ENCODE measurements at places on chromosomes 2 and 18. TPM values are rescaled to one million over a fixed set of nuclear protein-coding genes. Genes with fewer than 3 reads are reported as not detected.

The GPR55 gene
- total RNA-seq: 4.0 TPM

GRCh38 chr2:43132683-43133301 is 93.6 kb downstream of the ZFP36L2 start:
- no peaks in the 10 kb centered on the region for H3K36me3 ChIP-seq
- H3K27ac ChIP-seq: peak overlapping the region; percentile 94
- H3K27me3 ChIP-seq: no peaks in the 10 kb centered on the region
- no peak overlapping the region for H3K4me3 ChIP-seq
- peak; percentile 62 for DNase-seq

GRCh38 chr18:52716973-52717372 is 377.0 kb downstream of the DCC start:
- no peaks in the 10 kb centered on the region for H3K36me3 ChIP-seq
- H3K4me3 ChIP-seq: no peak overlapping the region
- H3K4me1 ChIP-seq: no peaks in the 10 kb centered on the region
- H3K27ac ChIP-seq: no peak overlapping the region

DNA sequence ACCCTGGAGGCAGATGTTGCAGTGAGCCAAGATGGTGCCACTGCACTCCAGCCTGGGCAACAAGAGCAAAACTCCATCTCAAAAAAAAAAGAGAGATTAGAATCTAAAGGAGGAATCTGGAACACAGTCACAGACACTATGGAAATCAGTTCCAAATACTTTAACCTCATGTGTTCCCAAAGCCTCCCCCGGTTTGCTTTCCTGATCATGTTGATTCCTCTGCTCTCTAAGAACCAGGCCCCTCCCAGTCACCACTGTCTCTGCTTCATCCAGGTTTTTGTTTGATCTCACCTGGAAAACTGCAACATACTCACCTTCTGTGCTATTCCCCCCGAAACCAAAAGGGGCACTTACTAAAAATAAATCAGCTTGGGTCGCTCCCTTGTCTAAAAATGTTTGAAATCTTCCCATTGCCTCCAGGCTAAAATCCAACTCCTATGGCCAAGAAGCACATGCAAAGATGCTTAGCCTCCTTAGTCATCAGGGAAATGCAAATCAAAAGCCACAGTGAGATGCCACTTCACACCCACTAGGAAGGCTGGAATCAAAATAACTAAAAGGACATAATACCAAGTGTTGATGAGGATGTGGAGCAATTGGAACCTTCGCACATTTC is 6.2 kb upstream of the NEU2 start:
- H3K4me3 ChIP-seq: no peak overlapping the region
- no peaks in the 10 kb centered on the region for H3K36me3 ChIP-seq
- no peak overlapping the region for H3K27ac ChIP-seq

DNA sequence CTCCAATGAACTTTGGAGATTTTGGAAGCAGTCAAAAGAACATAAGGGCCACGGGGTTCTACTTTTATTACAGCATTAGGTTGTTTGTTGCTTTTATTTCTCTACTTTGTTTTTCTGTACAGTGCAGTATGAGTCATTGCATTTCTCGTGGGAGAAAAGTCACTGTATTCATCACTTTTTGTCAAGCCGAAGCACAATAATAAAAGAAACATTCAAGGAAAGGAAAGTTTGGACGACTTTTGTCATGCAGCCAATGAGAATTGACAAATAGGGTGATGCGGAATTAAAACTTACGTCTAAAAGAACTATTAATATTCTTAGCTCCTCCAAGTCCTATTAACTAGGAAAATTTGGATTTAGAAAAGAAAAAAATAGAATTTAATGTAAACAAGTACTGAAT is 209.9 kb downstream of the TMEM182 start:
- DNase-seq: no peak
- H3K36me3 ChIP-seq: no peaks in the 10 kb centered on the region
- H3K27ac ChIP-seq: no peak overlapping the region
- no peaks in the 10 kb centered on the region for H3K4me1 ChIP-seq

- peak overlapping the region; percentile 34 for H3K4me3 ChIP-seq
- H3K36me3 ChIP-seq: no peaks in the 10 kb centered on the region
- no peak overlapping the region for H3K27ac ChIP-seq
- no peaks in the 10 kb centered on the region for H3K4me1 ChIP-seq
- DNase-seq: no peak
- H3K27me3 ChIP-seq: no peaks in the 10 kb centered on the region
These were observed 87.9 kb downstream of the OSBPL6 start for GRCh38 chr2:178282075-178282815.

DNA sequence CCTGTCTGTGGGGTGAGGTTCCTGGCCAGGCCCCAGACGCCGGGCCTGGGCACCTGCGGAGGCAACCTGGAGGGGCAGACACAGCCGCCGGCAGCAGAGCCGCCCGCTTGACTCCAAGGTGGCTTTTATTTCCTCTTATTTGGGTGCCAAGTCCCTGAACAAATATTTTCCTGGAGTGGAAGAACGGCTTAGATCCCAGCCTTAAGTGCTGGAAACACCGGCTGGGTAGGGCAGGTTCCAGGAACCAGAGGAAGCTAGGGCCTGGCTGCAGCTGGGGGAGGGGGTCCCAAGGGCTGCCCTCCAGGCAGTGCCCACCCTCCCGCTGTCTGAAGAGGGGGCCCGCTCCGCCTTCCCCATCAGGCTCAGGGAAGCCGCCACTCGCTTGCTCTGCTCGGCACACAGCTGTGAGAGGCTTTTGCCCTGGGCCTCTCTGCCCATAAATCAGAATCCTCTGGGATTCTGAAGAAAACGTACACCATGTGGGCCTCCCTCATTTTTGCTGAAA is 28.2 kb downstream of the SDC1 start:
- no peak overlapping the region for H3K4me3 ChIP-seq
- H3K27me3 ChIP-seq: no peaks in the 10 kb centered on the region
- no peaks in the 10 kb centered on the region for H3K36me3 ChIP-seq
- DNase-seq: peak; percentile 72
- H3K4me1 ChIP-seq: peaks cover 32% of the 10 kb centered on the region
